ENCODE measurements at places on chromosomes 6 and 20. TPM values are rescaled to one million over a fixed set of nuclear protein-coding genes. Genes with fewer than 3 reads are reported as not detected.

- DNase-seq: no peak
These were observed 93.5 kb downstream of the CDC5L start for GRCh38 chr6:44481056-44481455.

- no peak for DNase-seq
These were observed 170.6 kb downstream of the PHACTR1 start for GRCh38 chr6:12886961-12887775.

Gene NT5E
- total RNA-seq: 62.1 TPM

Gene TRIM10
- total RNA-seq: not detected

Gene MYB
- 0.05 TPM for total RNA-seq

Gene PRDM13
- total RNA-seq: 1.6 TPM

GRCh38 chr6:13711324-13711732, 307 bp downstream of the RANBP9 start:
- no peak for DNase-seq

Gene KCNK16
- not detected for total RNA-seq

GRCh38 chr6:149500096-149500495, 15.3 kb upstream of the ZC3H12D start:
- no peak for DNase-seq

DNA sequence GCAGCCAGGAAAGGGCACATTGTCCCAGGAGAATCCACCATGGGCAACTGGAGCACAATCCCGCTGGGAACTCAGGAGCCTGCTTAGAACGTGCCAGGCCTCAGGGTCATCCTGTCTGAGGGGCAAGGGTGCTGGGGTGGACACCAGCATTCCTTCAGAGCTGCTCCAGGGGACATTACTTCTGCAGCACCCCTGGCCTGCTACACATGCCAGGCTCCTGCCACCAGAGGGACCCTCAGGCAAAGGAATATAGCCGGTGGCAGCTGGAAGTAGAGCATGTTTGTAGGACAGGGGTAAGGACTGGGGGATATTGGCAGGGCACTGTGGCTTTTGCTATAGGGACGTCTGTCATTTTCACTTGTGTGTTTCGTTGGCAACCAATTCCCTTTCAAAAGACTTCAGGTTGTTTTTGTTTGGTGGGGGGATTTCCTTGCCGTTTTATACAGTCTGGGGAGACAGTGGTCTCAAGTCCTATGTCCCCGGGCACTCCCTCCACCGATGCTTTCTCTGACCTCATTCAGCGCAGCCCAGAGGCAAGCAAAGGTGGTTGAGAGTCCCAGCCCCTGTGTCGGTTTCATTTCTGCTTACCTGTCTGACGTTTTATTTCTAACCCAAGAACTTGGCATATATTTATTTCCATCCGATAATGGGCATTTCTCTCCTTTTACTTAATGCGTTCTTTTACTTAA, 130.8 kb downstream of the JPH2 start:
- DNase-seq: peak; percentile 26

Gene PTCHD4
- total RNA-seq: 1.6 TPM

DNA sequence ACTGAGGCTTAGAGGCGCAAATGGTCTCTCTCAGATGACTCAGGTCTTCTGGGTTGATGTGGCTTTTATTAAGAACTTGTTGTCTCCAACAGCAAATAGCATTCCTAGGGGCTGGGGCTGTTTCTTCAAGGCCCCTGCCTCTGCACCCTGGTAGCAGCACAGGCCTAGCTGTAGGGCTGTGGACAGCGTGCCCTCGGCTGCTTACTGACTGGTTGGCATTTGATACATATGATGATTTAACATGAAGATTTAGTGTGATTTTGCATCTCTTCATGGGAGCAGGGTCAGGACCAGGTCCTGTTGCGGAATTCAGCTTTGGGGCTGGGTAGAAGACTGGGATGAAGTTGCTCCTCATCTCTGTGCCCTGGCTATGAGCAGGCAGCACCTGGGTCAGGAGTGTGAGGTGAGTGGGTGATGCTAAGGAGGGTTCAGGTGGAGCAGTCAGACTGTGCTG, 24.3 kb upstream of the IER3 start:
- DNase-seq: no peak

Gene ESR1
- total RNA-seq: 0.35 TPM

- DNase-seq: no peak
These were observed 182.3 kb downstream of the KIF16B start for GRCh38 chr20:16390991-16391390.

GRCh38 chr20:48776306-48776705, 51.5 kb downstream of the PREX1 start:
- no peak for DNase-seq

Gene MLN
- total RNA-seq: not detected

DNA sequence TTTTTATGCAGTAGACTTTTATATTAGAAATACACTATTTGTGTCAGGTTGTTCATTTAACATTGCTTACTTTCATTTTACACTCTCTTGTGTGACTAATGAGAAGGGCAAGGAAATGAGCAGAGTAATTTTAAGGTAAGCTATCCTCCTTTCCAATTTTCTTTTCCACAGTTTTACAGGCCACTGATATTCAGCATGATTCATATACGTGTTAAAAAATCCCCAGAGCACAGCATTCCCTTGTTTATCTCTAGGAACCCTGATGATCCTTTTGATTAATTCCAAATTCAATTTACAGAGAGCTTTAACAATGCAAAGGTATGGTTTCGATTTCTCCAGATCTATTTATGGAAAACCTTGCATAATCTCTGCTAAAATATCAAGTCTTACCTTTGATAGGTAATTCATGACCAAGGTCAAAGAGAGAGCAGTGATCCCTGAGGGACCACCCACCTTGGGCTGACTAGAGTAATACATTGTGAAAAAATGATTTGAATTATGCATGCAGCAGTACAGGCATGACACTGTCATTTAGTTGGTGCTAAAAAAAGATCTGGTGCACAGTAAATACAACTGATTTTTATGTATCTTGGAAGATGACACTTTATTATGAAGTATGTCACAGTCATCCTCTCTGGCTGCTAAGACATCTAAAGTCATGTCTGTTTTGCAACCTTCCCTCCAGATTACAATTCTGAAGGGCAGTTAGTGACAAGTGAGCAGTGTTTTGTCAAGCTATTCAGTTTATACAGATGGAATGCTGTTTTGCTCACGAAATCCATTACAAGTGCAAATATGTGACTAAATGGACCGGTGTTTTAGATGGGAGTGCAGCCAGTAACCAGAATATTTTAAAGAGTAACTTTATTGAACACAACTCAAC, 736.6 kb downstream of the EPHA7 start:
- DNase-seq: no peak

GRCh38 chr6:22471132-22471690, 98.2 kb upstream of the HDGFL1 start:
- DNase-seq: peak; percentile 47

Gene F13A1
- 0.02 TPM for total RNA-seq

- peak; percentile 16 for DNase-seq
These were observed 72.8 kb downstream of the MDGA1 start for GRCh38 chr6:37624606-37625574.

DNA sequence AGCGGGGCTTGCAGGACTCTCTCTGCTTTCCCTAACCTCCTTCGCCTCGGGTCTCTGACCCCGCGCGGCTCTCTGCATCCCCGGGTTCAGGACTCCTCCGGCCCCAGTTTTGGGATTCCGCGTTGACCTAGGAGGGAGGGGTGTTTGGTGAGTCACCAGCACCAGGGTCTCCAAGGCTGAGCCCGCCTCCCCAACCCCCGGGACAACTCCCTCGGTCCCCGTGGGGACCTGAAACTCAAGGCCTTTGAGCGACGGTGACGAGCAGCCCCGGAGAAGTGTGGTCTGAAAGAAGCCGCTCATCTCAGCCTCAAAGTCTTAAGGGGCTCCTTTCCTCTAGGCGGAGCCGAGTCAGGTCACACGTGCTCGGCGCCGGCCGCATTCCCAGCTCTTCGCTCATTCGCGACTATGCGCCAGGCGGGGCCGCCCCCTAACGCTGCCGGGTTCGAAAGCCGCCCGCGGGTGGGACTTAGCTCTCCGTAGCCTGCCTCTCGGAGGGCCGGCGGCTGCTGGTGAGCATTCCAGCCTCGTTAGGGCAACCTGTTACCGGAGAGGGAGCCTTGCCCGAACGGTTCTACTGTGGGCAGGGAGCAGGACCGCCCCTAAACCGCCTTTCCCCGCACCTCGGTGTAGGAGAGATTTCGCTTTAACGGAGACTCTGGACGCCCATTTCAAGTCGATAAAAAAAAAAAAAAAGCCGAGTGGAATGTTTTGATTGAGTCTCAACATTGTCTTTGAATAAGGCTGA, 3.0 kb upstream of the PRDM13 start:
- DNase-seq: no peak

DNA sequence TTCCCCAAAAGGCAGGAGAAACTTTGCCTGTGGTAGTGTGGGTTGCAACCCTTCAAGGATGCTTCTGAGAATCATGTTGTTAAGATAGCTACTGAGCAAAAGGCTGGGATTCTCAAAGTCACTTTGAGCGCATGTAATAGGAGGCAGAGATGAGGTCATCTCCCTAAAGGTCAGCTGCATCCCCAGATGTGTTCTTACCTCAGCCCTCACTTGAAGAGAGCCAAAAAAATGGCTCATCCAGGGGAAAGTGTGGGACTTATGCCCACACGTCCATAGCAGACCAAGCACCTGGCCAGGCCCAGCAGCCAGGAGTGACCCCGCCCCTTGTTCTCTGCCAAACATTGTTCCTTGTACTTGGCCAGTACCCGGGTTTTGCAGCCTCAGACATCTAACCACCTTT, 187.0 kb upstream of the BMP2 start:
- no peak for DNase-seq

DNA sequence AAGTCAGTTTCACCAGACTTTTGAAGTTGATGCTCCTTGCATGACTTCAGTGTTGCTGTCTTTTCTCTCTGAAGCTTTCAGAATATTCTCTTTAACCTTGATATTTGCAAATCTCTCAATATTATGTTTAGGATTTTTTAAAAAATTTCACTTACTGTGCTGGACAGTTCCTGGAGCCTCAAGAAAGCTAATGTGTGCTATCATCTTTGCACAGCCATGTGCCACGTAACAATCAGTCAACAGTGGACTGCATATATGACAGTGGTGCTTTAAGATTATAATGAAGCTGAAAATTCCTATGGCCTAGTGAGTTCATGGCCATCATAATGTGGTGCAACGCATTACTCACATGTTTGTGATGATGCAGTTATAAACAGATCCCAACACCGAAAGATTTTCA, 59.1 kb upstream of the OGFRL1 start:
- no peak for DNase-seq

- no peak for DNase-seq
These were observed 37.2 kb downstream of the CNKSR3 start for GRCh38 chr6:154473324-154473723.

DNA sequence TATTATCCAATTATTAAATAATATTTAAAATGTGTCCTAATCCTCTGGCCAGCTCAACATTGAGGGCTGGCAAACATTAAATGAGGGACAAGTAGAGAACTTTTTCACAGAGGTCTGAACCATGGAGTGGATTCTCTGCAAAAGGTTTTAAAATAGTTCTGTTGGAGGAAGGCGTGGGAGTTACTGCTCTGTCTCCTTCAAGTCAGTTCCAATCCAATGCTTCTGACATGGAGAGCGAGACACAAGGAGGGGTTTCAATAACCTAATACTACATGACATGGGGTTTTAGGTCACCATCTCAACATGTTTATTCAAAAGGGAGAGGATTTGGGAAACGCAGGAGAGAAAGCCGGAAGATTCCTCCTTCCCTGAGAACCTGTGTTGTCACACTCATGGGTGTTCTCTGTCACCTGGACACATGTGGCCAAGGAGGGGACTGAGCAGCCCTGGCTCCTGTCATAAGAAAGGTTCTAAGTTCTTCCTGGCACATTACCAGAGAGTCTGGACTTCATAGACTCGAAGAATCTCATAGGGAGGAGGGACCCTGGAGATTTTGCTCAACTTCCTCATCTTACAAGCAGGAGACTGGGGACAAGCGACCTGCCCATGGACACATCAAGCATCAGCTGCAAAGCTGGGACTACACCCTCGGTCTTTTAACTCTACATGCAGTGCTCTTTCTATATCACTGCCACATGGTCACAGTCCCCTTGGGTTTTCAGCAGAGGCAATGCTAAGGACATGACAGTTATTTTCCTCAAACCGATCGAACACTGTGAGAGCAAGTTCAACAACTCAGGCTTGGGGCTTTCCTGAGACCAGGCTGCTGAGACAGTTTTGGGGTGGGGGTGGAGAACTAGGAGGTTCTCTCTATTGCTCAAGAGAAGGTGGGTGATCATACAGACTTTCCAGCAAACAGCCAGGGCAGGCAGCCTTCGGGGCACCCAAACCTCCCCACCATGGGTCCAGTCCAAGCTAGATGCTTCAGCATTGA, 38.6 kb downstream of the PRDM1 start:
- DNase-seq: no peak

DNA sequence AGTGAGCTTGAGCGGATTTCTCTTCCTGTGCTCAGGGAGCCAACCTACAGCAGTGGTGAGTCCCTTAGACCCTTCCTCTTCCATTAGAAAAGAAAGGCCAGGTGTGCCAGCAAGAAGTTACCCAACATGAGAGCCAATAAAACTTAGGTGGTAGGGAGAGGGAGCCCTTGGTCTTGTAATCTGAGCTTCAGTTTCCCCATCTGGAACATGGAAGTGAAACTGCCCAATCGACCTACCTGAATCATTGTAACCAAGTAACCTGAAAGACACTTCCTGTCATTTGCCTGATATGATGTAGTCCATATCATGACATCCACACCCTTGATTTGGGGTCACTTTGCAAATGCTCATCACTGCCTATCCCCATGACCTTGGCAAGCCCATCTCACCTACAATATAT, 66.4 kb downstream of the MDGA1 start:
- no peak for DNase-seq

DNA sequence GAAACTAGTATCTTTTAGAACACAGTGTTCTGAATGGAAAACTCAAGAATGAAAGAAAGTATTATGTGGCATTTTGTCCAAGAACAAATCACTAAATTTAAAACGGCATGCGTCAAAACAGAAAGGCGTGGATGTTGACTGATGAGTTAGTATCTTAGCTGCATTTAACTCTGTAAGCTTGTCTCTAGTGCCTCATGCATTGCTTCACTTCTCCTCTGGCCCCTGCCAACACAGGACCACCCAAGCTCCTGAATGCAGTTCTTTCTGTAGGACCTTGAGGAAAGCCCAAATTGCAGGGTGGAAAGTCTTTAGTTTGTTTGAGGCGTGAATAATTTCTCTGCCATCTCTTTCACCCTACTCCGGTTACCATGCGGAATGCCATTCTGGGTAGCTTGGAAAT, 632.2 kb downstream of the COL12A1 start:
- no peak for DNase-seq

DNA sequence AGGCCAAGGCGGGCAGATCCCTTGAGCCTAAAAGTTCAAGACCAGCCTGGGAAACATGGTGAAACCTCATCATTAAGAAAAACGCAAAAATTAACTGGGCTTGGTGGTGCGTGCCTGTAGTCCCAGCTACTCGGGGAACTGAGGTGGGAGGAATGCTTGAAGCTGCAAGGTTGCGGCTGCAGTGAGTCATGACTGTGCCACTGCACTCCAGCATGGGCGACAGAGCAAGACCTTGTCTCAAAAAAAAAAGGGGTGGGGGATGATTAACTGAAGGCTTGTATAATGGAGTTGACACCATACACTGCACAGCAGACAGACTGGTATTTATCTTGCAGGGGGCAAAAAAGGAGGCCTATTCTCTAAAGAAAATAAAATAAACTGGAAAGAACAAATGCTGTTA, 27.7 kb downstream of the SRPK1 start:
- no peak for DNase-seq

Data from NCI-H460 (cell line).